ENCODE measurements at places on chromosomes 12 and 14.

- no peak for DNase-seq
Observed at GRCh38 chr12:99059824-99060511, 414.9 kb downstream of the APAF1 start.

GRCh38 chr12:3931206-3931605 is 58.0 kb upstream of the PARP11 start:
- DNase-seq = no peak

DNA sequence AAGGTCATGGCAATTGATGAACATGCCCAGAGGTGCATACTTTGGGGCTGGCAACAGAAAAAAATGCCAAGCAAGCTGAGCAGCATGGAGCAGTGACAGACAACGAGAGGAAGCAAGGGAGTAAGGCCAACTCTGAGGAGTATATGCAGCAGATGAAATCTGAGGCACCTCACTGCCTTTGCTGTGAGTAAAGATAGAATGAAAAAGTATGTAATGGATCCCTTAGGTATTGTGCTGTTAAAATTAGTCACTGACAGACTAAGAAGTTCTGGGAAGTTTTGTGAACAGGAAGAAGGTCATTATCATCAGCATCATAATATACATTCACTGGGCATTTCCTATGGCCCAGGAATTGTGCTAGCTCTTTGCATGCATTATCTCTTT is 269.9 kb downstream of the DUSP6 start:
- DNase-seq = no peak

DNA sequence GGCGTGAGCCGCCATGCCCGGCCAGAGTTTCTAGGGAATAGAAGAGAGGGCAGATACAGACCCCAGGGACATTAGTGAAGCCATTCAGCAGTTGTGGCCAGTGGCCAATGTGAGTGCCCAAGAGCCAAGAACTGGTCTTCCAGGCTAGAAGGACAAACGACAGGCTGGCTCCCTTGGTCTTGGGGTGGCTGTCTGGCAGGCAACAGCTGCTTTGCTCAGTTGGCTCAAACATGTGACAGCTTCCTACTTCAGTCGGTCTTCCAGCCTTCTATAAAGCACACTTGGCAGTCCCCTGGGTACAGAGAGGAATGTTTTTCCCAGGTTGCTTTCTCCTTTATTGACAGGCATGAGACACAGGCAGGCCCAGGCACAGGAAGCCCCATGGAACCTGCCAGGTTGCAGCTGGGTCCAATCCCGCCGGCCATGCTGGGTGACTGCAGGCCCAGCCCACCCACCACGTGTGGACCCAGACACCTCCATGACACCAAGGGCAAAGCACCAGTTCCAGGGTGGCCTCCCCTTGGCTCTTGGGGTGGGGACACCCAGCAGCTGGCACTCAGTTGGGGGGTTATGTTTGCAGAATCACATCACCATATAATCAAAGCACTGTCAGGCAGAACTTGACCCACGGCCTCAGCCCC is 15.4 kb downstream of the CHGA start:
- DNase-seq = peak; percentile 7
